ENCODE measurements at places on chromosomes 16 and 17.

DNA sequence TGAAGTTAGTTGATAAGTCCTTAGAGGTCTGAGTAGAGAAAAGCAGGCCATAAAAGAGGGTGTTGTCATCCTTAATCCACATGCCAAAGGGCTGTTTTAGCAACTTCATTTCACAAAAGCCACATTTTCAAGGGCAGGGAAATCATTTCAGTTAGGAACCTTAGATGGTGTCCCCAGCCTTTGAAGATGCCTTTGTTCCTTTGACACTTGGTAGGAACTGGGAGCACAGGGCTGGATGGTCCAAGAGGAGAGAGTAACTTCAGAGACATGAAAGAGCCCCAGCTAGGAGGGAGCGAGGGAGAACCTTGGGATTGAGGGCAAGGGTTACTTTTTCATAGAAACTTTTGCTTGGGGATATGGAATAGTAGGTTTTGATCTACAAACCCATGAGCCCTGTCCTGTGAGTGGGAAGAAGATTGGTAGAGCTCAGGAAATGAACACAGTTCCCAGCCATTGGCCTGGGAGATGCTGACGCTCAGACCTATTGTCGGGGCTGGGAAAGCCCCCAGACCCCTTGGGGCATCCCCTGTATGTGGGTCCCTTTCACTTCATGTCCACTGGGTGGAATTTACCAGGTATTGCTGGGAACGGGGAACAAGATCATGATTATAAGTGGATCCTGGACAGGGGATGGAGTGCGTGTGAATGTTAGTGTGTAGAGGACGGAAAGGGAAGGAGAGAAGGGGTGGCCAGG is 18.9 kb downstream of the MSI2 start:
- DNase-seq, result no peak

DNA sequence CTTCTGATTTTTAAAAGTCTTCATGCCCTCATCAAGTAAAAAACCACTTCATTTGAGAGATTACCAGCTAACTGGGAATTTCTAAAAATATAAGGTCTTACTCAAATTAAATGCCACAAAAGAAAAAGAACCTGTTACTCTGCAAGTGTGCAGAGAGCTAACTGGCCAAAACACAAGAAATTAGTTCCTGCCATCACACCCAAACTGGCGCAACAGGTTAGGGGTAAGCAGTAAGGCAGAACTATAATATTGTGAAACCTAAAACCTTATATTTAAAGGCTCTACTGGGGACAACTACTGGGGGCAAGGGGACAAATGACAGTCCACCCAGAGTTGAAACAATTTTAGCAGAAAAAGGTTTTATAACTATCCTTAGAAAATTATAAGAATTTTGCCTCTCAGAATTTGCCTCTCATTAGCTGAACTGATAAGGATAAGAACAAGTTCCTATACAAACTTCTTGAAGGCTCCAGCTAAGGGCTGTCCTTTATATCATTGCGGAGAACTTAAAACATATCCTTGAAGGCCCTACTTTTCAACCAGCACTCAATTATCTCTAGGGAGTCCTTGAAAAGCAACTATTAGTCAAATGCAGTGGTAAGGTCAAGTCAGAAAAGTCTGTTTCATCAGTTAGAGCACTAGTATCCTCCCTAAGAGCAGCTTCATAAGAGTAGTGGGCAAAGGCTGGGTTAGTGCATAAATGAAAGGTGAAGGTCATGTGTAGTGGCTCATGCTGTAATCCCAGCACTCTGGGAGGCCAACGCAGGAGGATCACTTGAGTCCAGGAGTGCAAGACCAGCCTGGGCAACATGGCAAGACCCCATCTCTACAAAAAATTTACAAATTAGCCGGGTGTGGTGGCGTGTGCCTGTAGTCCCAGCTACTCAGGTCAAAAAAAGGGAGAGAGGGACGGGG is 31.5 kb downstream of the SMURF2 start:
- no peak for DNase-seq

DNA sequence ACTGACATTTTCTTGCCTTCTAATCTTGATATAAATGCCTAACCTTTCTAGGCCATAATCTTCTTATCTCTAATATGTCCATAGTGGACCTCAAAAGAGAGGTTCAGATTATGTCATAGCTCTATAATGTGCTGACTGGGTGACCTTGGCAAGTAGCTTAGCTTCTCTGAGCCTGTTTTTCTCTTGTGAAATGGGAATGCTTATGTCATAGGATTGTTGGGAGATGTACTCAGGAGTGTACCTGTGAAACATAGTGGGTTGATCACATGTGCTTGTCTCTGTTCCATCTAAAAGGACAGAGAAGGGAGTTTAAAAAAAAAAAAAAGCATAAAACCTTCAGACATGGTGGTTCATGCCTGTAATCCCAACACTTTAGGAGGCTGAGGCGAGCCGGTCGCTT is 2.4 kb downstream of the MED9 start:
- DNase-seq, result no peak

GRCh38 chr17:45431531-45432404 is 902 bp downstream of the ARHGAP27 start:
- peak; percentile 97 for DNase-seq

GRCh38 chr17:73247726-73248125 is 14.0 kb downstream of the CPSF4L start:
- DNase-seq, result no peak

- no peak for DNase-seq
Observed at GRCh38 chr16:24975428-24975889, 39.7 kb downstream of the ARHGAP17 start.

DNA sequence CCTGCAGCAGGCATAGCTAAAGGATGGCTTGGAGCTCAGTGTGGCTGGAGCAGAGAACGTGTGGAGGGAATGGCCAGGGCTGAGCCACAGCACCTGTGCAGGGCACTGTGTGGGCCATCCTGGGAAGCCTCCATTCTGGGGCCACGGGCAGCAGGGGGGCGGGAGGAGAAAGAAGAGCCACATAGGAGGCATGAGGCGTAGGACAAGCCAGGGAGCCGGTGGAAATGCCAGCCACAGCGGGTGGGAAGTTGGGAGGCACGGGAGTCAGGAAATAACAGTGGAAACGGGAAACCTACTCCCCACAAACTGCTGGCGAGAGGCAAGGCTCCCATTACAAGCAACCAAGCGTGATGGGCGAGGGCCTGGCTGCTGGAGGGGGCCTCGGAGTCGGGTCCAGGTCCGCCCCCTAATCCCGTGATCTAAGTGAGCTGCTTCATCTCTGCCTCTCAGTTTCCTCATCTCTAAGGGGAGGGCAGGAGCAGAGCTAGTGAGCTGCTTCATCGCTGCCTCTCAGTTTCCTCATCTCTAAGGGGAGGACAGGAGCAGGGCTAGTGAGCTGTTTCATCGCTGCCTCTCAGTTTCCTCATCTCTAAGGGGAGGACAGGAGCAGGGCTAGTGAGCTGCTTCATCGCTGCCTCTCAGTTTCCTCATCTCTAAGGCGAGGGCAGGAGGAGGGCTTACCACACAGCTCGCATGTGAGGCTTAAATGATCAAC is 104.9 kb downstream of the ADCY9 start:
- no peak for DNase-seq

DNA sequence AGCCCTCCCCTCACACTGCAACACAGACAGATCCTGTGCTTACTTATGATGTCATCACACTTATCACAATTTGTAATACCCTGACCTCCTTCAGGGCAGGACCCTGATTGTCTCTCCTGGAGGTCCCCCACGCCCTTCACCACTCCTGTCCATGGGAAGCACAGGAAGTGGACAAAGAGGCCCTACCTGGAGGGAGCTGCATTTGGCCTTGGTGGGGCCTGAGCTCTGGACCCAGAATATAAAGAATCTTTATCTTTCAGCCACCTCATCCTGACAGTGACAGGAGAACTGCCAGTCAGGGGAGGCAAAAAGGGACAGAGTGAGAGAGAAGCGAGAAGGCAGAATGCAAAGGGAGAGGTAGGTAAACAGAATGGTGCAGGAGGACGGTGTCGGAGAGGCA is 303.4 kb upstream of the N4BP1 start:
- DNase-seq, result no peak

- no peak for DNase-seq
Observed at GRCh38 chr17:39899215-39899614, 19.2 kb downstream of the GSDMB start.

DNA sequence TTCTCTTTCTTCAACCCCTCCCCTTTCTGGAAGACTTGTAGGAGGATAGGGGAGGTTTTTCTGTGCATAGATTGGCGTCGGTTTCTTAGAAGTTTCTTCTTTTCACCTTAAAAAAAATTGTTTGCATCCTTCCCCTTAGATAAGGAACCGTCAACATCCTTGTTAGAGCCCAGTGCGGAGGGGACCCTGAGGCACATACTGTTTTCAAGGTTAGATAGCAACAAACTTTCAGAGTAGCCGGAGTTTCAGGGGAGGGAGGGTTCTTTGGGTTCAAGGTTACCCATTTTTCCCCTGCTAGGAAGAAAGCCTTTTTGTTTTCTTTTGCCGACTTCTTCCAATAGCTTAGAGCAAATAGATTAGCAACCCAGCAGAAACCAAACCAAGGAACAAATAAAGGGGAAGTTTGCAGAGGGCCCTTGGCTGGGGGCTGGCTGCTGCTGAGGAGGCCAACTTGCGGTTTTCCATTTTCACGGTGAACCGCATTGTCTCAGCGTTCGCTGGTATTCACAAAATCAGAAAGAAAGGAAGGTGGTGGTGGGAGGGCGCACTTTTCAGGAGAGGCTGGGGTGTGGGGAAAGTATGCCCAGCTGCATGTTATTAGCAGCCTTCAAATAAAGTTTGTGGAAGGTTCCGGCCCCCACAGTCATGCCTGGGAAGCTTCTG is 28.8 kb downstream of the MSI2 start:
- no peak for DNase-seq

DNA sequence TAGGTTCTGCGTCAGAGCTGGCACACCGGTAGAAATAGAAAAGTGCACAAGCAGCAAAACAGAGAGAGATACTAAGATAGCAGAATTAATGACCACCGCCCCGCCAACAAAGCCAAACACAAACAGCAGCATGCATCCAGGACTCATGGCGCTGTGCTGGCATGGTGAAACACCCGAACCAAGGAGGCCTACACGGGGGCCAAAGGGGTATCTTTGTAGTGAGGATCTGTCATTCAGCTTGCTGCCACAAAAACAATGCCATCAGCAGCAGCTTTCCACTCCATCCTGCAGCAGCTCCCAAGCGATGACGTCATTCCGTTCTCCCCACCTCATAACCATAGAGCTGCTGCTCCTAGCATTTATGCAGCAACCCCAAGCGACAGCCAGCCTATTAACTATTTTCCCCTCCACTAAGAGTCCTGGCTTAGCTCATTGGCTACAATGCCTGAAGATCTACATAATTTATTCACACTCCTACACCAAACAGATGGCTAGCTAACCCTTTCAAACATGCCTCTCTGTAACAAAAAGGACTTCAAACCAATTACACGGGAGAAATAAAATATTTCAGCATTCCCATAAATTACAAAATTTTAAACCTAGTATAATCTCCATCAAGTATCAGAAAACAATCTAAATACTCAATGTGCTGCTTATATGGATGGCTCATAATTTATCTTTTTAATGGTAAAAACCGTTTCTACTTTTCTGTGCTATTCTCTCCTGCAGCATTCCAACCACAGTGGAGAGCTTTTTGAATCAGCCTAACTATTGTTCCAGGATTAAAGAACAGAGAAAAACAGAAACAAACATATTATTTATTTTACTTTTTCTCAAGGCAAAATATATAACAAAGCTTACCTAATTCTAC is 73.9 kb downstream of the SPAG9 start:
- DNase-seq, result no peak

- no peak for DNase-seq
Observed at GRCh38 chr16:49643429-49644144, 212.3 kb downstream of the ZNF423 start.

GRCh38 chr17:57370037-57370581 is 113.8 kb downstream of the MSI2 start:
- no peak for DNase-seq

- no peak for DNase-seq
Observed at GRCh38 chr17:5583426-5584382, 605 bp downstream of the NLRP1 start.

DNA sequence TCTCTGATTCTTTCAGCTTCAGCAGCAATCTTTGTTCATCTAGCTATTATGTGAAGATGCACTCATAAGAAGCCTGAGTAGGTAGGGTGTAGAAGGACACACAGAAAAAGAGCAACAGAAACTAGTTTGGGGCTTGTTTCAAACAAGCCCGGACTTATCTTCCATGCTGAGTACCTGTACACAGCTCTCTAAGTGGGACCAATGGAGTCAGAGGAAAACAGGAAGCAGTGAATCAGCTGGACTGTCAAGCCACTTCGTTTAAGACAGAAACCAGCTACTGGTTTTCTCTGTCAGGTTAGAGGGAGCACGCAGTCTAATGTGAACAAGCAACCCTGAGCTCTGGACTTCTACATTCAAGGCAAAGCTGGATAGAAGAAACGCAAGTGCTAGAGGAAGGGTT is 16.0 kb downstream of the MAP2K6 start:
- no peak for DNase-seq

DNA sequence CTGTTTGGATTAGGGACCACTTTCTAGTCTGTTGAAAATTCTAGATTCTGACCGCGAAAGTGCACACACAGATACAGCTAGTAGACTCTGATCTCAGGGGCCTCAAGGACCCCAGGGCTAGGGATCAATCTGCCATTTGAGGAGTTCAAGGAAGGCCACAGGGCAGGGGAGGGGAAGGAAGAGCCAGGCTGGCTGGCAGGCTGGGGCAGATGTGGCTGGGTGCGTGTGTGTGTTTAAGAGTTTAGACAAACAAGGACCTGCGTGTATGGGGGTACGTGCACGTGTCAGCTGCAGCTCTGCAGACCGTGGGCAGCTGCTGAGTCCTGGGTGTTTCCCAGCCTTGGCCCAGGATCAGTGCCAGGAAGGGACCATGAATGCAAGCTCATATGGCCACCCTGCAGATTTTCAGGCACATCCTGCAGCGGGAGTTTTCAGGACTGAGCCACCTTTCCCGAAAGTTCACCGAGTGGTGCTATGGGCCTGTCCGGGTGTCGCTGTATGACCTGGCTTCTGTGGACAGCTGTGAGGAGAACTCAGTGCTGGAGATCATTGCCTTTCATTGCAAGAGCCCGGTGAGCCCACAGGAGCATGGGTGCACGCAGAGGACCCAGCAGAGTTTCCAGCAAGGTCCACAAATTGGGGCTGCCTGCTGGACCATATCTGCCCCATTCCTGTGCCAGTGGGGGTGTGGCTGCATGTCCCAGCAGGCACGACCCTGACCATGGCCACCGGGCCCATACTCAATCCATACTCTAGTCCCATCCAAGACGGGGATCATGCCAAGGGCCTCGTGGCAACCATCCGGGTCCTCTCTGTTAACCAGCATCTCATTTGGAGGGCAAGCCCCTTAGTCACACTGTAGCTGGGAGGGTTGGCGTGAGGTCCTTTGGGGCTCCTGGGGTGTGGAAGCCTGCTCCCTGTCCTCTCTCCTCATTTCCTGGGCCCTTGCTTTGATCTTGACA is 10.6 kb downstream of the TRPV2 start:
- DNase-seq, result no peak

DNA sequence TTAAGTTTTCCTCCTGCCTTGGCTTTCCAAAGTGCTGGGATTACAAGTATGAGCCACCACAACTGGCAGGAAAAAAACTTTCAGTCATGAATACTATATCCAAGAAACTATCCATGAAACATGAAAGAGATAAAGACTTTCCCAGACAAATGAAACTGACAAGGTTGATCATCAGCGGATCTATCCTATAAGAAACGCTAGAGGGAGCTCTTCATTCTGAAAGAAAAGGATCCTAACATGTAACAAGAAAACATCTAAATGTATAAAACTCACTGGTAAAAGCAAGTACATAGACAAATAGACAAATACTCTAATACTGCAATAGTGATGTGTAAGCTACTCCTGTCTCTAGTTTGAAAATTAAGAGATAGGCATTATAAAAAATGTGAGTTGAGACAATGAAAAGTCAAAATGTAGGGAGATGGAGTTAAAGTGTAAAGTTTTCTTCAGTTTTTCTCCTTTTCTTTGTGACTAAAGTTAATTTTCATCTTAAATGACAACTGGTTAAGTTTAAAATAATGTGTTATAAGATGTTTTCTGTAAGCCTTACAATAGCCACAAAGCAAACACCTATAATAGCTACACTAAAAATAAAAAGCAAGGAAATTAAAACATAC is 79.6 kb upstream of the TEKT1 start:
- no peak for DNase-seq

Measured in upper lobe of right lung (tissue), 1 donor.